Right lung (tissue), 10 donors: ENCODE measurements at places on chromosomes 11 and 22. TPM values are rescaled to one million over a fixed set of nuclear protein-coding genes. Genes with fewer than 3 reads are reported as not detected.

YWHAH gene
- polyA plus RNA-seq: 120 TPM

MGAT3 gene
- polyA plus RNA-seq: 15.3 TPM

ANKK1 gene
- 0.45 TPM for polyA plus RNA-seq

DKK3 gene
- 144 TPM for polyA plus RNA-seq

PKP3 gene
- polyA plus RNA-seq: 10.2 TPM

MS4A3 gene
- 1.2 TPM for polyA plus RNA-seq

GGTLC2 gene
- polyA plus RNA-seq: not detected

OR51B2 gene
- polyA plus RNA-seq: 0.16 TPM

OR8A1 gene
- polyA plus RNA-seq: 0.03 TPM

OR52A1 gene
- polyA plus RNA-seq: 0.03 TPM

APOA4 gene
- not detected for polyA plus RNA-seq

MRGPRF gene
- 8.9 TPM for polyA plus RNA-seq

TMEM126B gene
- 60.0 TPM for polyA plus RNA-seq

APOC3 gene
- not detected for polyA plus RNA-seq

TRIM77 gene
- polyA plus RNA-seq: not detected

SLC37A4 gene
- polyA plus RNA-seq: 23.1 TPM

UPK3A gene
- polyA plus RNA-seq: 0.33 TPM

SCO2 gene
- polyA plus RNA-seq: 5.9 TPM

ME3 gene
- polyA plus RNA-seq: 42.9 TPM

KRTAP5-11 gene
- polyA plus RNA-seq: not detected

LRRC56 gene
- polyA plus RNA-seq: 2.6 TPM

RFPL1 gene
- polyA plus RNA-seq: not detected

ASCL3 gene
- polyA plus RNA-seq: 0.25 TPM

TMEM191C gene
- 1.9 TPM for polyA plus RNA-seq

CARD10 gene
- 11.0 TPM for polyA plus RNA-seq

NUDT8 gene
- 3.2 TPM for polyA plus RNA-seq
